Activated CD4-positive, alpha-beta memory T cell treated with anti-CD3 and anti-CD28 coated beads for 36 hours (primary cell): ENCODE measurements at places on chromosomes 4 and X. TPM values are rescaled to one million over a fixed set of nuclear protein-coding genes. Genes with fewer than 3 reads are reported as not detected.

DNA sequence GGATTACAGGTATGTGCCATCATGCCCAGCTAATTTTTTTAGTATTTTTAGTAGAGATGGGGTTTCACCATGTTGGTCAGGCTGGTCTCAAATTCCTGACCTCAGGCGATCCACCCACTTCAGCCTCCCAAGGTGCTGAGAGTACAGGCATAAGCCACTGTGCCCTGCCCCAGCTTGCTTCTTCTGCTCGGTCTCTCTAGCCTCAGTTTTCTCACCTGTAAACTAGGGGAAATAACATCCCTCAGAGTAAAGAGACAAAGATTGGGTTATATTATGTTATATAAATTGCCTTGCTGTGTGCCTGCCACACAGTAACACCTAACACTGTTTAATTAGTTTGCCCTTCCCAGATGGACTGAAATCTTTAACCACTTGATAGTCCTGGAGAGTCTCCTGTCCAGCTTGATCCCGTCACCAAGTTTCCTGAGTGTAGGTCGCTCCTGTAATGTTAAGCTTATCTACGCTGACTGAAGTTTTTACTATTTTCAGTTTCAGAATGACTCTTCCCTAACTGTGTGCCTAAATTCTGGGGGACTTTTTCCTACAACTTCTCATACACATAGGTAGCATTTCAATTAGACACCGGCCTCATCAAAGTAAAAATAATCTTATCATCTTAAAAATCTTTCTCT is 412.7 kb upstream of the TENM3 start:
- DNase-seq = no peak

MAGEA11 gene
- total RNA-seq = not detected

GRCh38 chr4:40585201-40585799 is 44.4 kb downstream of the RBM47 start:
- DNase-seq = no peak

MTM1 gene
- 24.6 TPM for total RNA-seq

DNA sequence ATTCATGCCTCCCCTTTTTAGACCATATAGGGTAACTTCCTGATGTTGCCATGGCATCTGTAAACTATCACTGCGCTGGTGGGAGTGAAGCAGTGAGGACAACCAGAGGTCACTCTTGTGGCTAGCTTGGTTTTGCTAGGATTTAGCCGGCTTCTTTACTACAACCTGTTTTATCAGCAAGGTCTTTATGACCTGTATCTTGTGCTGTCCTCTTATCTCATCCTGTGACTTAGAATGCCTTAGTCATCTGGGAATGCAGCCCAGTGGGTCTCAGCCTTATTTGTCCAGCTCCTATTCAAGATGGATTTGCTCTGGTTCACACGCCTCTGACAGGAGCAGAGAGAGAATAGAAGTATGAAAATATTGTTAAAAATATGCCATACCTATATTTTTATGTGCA is 355.7 kb downstream of the ADGRL3 start:
- DNase-seq = no peak

DNA sequence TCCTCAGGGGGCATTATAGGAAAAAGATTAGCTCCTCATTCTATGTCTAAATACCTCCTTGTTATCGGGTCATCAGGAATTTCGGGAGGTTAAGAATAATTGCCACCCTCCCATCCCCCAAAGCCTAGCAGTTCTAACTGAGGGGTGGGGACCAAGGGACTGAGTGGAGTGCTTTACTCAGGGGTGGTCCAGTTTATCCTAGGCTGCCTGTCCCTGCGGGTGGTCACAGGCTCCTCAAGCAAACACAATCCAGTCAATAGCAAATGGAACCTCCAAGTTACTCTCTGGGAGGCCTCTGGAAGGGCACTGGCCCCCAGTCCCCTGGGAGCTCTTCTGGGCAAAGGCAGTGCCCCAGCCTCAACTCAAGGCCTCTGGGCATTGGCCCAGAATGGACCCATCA is 6.7 kb downstream of the ELF4 start:
- no peak for DNase-seq

DNA sequence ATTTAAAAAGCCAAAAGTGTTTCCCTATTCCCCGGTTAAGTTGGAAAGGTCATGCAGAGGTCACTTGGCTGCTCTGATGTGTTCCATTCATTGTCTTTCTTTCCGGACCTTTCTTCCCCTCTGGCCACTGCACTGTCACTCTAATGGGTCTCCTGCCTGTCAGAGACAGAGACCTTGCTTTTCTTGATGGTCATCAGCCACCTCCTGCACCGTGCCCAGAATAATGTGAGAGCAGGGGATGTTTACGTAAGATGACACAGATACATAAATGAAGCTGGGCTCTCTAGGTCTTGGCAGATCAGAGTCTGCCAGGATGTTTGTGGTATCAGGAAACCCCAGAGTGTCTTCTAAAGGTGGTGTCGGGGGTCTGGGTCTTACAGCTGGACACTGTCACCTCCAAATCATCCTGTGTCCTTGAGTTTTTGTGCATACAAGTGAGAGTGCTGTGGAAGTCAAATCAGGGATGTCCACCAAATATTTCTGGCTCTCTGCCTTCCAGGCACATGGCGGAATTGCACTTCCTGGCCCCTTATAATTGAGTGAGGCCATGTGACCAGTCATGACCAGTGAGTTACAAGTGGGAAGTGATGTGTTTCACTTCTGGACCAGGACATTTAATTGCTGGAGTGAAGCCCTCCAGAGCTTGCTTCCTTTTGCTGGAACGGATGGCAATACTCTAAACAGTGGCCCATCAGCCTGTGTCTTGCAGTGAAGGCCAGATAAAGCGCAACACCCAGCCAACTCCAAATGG is 130.6 kb upstream of the ATP6AP2 start:
- no peak for DNase-seq

CTAG1B gene
- total RNA-seq = not detected

DNA sequence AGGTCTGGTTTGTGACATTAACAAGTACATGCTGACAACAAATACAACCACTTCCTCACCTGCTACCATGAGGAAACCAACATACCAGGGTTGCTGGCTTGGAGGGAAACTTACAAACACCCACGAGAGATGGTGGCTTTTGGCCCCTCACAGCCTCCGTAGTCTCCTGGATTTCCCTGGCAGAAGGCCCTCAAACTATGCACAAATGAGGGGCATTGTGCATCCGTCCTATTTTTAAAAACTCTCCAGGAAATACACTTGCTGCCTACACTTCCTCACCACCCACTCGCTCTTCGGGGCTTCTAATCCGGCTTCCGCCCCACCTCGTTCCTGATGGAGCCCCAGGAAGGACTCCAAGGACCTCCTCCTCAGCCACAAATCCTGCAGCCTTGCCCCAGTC is 355.0 kb upstream of the GATB start:
- DNase-seq = peak; percentile 60

IL21 gene
- total RNA-seq = 65.1 TPM

GRCh38 chrX:70092247-70092646 is 30.0 kb downstream of the OTUD6A start:
- DNase-seq = no peak

DNA sequence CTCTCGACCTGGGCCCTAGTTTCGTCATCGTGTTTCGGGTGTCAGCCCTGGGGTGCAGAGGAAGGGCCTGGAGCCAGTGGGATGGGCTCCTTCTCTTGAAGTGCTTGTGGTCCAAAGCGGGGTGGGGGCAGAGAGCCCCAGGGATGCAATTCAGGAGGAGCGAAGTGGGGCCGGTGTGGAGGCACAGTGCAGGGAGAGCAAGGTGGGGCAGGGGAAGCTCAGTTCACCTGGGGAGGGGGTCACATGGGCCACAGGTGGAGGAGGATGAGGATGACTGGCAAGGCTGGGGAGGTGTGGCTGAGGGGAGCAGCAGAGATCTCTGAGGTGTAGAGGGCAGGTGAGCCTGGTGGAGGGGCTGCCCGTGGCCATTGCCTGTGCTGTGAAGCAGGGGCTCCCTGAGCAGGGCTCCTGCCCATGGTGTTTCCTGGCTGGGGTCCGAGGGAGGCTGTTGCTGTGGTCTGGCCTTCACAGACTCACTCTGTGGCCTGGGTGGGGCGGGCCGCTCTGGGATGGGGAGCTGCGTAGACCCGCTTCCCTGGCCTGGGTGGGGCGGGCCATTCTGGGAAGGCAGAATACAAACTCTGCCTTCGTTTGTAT is 6.9 kb downstream of the SORCS2 start:
- no peak for DNase-seq

DNA sequence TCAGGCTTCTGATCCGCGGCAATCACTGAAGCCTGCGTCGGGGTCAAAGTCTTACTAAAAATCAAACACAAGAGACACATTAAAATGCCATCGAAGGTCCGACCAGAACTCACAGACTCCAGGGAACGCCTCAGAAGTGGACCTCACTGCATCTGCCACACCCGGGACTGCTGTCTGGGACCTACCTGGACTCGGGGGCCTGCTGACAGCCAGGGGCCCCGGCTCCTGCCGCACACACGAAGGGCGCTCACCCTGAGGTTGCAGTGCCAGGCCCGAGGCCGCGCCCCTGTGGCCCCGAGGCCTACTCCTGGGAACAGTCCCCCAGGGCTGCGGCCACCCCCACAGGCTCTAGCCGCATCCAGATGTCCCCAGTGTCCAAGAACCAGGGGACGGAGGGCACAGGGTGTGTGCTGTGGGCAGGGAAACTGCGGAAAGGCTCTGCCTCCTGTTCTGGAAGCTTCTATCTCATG is 7.4 kb downstream of the CTBP1 start:
- DNase-seq = no peak

- DNase-seq = no peak
Observed at GRCh38 chrX:130147631-130148030, 18.0 kb downstream of the AIFM1 start.

CA5B gene
- total RNA-seq = 15.5 TPM

PROM1 gene
- not detected for total RNA-seq

DCLK2 gene
- not detected for total RNA-seq

- no peak for DNase-seq
Observed at GRCh38 chr4:141016117-141016798, 117.0 kb downstream of the RNF150 start.

- DNase-seq = no peak
Observed at GRCh38 chr4:1175635-1176229, 3.3 kb upstream of the SPON2 start.

- DNase-seq = no peak
Observed at GRCh38 chrX:88612870-88613329, 134.1 kb upstream of the CPXCR1 start.

FAAH2 gene
- 12.1 TPM for total RNA-seq

VCX2 gene
- total RNA-seq = not detected

GRCh38 chrX:63918611-63919010 is 133.6 kb upstream of the ARHGEF9 start:
- DNase-seq = no peak
